ENCODE measurements at places on chromosomes 4 and X.

DNA sequence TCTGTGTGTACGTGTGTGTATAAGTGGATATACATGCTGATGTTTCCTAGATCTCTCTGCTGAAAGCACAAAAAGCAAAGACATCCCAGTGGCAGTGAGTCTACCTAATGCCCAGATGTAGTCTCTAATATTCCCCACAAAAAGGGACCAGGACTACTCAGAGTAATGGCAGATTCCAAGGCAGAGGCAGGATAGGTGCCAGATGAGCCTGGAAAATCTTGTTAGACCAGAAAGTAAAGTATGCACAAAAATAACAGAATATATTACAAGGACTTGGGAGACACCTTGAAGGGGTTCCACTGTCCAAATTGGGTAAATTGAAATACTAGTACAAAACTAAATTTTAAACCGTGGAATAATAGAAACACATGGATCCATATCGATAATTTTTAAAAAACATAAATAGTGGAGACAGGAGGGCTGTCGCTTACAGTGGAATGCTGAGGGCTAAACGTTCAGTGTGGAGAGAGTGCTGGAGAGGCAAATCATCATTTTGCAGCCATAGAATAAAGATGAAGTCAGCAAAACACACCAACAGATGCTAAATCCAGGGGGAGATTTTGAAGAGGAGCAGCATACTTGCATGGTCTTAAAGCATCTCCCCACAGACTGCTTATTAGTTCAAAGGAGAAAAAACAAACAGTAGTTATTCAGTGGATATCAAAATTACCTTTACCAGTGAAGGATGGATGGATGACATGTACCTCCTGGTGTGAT is 123.4 kb upstream of the TSPAN5 start:
- no peak for DNase-seq

DNA sequence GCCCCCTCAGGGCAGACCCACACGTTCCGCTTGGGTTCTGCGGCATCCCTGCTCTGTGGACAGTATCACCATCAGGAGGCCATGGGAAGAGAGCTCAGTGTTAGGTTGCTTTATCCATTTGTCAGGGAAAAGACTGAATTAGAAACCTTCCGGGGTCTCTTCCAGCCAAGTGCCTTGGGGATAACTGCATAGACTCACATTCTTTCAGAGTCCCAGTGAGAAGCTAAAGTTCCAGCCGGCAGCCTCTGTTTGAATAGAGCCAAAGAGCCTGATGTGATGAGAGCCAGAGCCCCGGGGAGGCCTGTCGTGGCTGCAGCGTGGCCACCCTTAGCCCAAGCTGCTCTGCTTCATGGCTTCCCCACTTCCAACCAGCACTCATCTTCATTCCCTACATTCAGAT is 85.2 kb downstream of the FHDC1 start:
- DNase-seq: no peak

DNA sequence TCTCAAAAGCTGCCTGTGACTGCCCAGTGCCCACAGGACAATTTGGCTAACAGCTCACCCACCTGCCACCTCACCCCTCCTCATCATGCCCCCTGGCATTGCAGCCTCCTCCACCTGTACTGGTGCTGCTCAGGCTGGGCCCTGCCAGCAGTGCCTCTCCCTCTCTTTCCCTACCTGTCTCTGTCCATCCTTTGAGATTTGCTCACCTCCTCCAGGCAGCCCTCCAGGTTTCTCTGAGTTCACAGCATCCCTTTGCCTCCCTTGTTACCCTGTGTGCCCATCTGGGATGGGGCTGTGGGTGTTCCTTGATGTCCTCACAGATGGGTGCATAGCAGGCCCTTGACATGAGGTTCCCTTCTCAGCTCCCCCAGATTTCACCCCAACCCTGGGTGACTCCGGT is 224.9 kb downstream of the AFAP1 start:
- no peak for DNase-seq

DNA sequence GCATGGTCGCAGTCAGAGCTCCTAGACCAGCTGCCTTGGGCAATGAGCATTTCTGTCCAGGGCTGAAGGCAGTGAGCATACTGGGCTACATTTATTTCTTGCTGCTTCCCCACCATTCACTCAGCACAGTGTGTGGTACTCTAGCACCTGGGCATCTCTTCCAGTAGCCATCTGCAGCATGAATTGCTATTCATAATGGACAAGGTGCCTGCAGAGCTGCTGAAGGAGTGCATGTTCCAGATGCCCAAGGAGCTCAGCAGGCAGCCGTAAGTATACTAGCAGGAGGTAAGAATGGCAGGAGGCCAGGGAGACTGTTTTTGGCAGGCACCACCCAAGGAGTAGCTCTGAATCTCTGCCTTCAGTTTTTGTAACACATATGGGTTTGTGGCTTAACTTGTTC is 110.4 kb upstream of the RXFP1 start:
- DNase-seq: no peak

DNA sequence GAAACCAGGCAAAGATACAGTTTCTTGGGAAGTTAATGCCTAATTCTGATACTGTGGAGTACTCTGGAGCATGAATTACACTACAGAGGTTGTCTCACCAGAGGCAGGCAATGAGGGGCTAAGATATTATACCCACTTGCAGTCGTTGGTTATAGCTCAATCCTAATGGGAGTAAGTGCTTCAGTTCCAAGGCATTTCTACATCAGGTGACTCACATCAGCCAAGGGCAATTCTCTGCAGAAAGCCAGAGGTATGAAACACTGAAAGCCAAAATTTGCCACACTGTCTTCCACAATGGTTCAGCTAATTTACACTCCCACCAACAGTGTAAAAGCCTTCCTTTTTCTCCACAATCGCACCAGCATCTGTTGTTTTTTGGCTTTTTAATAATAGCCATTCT is 174.0 kb upstream of the IL15 start:
- DNase-seq: no peak

GRCh38 chr4:172708184-172708583 is 460.4 kb upstream of the GALNT7 start:
- DNase-seq: no peak

DNA sequence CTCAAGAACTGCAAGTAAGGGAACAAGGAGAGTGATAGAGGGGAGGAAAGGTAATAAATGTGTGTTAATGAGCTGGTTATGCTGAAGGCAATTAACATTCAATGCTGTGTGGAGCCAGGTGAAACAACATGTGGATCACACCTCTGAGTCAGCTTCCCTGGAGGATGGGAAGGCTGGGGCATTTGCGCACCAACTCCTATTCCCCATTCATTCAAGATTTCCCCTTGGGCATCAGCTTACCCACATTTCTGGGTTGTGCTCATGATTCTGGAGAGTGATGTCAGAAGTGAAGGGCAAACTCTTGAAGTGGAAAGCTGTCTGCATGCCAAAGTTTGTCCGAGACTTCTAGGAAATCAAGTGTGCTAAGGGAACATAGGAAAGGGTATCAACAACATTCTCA is 461.4 kb downstream of the MID1IP1 start:
- no peak for DNase-seq

DNA sequence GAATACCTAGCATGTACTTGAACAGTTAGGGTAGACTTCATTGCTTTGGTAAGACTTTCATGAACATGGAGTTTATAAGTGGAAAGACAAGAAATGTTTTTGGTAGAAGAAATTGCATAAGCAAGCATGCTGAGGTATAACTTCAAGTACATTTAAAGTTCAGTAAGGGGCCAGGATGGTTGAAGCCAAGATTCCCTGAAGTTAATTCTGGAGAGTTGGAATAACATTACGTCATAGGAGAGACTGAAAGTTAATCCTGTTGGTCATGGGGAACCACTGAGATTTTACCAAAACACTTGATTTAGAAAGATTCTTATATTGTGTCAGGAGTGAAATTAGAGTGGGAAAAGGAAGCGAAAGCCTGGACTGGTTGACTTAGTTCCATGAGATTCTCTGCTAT is 767.5 kb upstream of the MAGEB2 start:
- no peak for DNase-seq

DNA sequence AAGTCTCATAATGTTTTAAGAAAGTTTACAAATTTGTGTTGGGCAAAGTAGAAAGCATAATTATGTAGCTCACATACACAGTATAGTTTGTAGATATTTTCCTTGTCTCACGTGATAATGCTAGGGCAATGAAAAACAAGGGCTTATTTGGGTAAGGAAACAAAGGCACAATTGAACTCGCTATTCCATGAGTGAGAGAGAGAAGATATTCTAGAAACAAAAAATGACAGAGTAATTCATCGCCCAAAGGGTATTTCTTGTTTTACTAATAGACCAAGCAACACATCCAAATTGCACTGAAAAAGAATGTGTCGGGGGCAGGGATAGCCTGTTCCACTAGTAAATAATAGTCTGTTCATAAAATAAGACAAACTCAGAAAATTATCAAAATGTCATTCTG is 3.6 kb upstream of the ASB11 start:
- no peak for DNase-seq

GRCh38 chrX:39850209-39850608 is 247.5 kb downstream of the BCOR start:
- DNase-seq: no peak

DNA sequence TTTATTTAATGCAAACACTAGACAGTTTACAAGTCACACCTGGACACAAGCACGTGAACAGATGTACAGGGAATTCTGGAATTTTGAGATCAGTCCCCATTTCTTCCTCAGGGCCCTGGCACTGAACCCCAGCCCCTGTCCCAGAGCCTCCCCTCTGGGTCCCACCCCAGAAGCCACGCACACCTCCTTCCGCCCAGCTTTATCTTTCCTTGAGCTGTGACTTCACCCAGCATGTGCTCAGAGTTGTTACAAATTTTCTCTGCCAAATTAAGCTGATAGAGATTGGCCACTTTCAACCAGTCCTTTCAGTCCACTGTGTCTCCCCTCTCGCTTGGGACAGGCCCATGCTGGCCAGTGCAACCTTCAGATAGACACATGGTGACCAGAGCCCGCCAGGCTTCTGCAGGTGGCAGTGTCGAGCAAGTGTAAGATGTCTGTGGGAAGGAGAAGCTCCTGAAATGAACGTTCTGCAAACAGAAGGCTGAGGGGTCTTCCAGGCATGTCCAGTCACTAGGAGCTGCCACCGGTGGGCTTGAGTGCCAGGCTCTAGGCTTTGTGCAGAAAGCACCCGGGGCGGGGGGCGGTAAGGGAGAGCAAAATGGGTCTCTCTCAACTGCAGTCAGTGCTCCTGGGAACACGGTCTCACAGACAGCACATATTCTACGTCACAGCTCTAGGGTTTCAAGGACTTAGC is 73.3 kb downstream of the MTMR1 start:
- DNase-seq: no peak

DNA sequence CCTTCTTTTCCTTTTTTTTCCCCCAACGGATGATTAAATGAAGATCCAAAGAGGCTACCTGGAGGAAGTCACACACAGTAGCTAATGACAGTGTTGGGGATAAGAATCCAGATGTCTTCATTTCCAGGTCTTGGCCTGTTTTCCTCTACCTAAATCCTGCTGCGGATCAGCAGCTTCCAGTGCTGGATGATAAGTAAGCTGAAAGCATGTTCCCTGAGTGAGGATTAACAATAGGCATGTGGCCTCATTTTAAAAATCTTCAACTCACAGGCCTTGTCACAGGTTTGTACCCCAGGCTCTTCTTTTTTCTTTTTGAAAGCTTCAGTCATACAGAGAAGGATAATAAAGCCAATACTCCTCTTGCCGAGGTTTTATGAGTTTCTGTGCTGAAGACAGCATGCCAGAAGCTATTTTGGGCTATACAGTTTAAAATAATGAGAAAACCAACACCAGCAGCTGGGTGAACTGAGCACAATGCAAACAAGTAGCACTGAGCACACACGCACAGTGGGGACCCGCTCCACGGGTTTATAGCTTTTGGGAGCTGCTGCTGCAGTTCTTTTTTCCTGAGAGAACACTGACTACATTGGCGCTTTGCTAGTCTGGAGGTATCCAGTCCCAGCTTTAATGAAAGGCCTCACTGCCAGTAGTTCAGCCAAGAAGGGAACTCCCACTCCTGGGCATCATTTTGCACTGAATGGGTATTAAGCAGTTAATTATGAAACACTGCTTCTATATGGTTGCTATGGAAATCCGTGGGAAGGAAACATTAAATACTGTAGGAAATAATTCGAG is 184.2 kb upstream of the CTSO start:
- no peak for DNase-seq

- DNase-seq: no peak
These were observed 810.4 kb downstream of the PCDH7 start for GRCh38 chr4:31530555-31530954.

- DNase-seq: no peak
These were observed 44.7 kb upstream of the EPGN start for GRCh38 chr4:74263551-74263950.

DNA sequence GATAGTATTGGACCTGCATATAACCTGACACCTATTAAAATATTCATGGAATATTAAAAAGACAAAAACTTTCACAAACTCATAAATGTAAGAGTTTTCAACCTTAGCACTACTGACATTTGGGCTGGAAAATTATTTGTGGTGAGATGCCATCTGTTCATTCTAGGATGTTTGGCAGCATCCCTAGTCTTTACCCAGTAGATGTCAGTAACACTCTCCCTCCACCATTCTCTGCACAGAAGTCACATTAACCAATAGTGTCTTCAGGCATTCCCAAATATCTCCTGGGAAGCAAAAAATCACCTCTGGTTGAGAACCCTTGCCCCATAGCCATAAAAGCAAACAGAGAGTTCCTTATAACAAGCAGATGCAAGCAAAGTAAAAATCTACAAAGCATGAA is 41.4 kb upstream of the NDST4 start:
- no peak for DNase-seq

DNA sequence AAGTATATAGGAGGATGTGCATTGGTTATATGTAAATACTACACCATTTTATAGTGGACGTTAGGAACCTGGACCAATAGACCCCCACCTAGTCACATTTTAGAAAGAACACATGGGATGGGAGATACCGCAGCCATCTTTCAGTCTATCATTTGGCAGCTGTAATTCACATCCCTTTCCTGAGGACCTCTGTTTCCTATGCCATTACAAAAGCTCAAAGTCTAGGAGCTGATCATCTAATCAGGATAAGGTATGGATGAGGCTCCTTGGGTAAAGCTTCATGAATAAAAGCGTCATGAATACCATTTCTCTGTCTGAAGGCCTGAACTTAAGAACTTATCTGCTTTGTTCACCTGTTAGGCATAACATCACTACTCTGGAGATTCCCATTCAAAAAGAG is 31.1 kb downstream of the OCIAD1 start:
- DNase-seq: no peak

DNA sequence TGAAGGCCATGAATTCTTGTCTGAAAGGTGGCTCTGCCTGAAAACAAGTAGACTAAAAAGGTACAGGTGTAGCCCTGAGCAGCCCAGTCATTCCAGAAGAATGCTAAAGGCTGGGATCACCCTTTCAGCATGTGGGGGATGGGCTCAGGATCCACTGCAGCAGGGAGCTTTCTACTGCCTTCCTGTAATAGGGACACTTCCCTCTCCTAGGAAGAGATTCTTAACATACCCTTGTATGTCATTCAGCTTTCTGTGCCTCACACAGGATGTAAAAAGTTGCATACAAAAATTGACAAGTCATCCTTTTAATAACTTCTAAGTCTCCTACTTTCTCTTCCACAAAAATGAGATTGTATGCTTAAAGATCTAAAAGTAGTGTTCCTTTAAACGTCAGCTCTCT is 123.3 kb downstream of the ZNF518B start:
- DNase-seq: no peak

GRCh38 chr4:74772106-74772505 is 22.2 kb downstream of the BTC start:
- no peak for DNase-seq

Measured in stimulated activated CD4-positive, alpha-beta T cell treated with anti-CD3 and anti-CD28 coated beads, Interleukin-2, amount 100 ng/mL, for 4 hours (primary cell).